ENCODE measurements at places on chromosomes 3 and 15.

DNA sequence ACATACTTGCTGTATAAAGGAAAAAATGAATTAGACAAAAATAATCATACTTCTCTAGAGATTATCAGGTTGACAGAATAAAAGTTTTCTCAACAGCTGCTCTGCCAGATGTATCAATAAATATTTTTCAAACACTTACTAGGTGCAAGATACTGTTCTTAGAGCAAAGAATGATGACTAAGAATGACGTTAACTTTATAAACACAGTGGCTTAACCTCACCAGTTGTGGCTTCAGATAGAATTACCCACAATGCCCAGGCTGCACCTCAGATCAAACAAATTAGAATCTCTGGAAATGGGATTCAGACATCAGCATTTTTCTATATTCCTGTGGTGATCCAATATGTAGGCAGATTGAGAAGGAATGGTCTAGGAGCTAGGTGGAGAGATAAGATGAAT, 422.4 kb upstream of the ATP11B start:
- no peak for DNase-seq
- H3K4me3 ChIP-seq: no peak overlapping the region
- H3K27me3 ChIP-seq: no peaks in the 10 kb centered on the region
- H3K36me3 ChIP-seq: no peaks in the 10 kb centered on the region

GRCh38 chr3:42709621-42710020, 7.0 kb upstream of the HHATL start:
- no peak for DNase-seq
- no peak overlapping the region for H3K4me3 ChIP-seq
- no peaks in the 10 kb centered on the region for H3K36me3 ChIP-seq
- H3K27me3 ChIP-seq: no peaks in the 10 kb centered on the region

- no peaks in the 10 kb centered on the region for H3K27me3 ChIP-seq
- DNase-seq: no peak
- no peaks in the 10 kb centered on the region for H3K36me3 ChIP-seq
- no peak overlapping the region for H3K4me3 ChIP-seq
- no peak overlapping the region for H3K27ac ChIP-seq
Measured at GRCh38 chr3:122299215-122299614, 25.8 kb upstream of the CSTA start.

DNA sequence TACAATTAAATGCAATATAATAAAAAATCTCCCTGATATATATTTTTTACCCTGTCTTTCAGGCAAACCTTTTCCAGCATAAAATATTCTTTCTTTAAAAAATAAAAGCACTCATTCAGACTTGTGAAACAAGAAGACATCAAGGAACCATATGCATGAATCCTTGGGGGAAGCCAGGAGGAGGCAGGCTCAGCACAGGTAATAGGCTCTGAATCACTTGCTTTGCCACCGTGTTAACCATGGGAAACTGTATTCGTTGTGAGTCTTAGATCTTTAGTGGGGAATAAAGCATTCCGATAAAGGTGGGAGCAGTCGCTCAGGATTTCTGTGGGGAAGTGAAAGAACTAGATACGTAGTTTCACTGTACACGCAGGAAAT, 42.4 kb downstream of the FBN1 start:
- no peaks in the 10 kb centered on the region for H3K36me3 ChIP-seq
- peaks cover 10% of the 10 kb centered on the region for H3K4me1 ChIP-seq
- no peaks in the 10 kb centered on the region for H3K27me3 ChIP-seq
- H3K27ac ChIP-seq: no peak overlapping the region

DNA sequence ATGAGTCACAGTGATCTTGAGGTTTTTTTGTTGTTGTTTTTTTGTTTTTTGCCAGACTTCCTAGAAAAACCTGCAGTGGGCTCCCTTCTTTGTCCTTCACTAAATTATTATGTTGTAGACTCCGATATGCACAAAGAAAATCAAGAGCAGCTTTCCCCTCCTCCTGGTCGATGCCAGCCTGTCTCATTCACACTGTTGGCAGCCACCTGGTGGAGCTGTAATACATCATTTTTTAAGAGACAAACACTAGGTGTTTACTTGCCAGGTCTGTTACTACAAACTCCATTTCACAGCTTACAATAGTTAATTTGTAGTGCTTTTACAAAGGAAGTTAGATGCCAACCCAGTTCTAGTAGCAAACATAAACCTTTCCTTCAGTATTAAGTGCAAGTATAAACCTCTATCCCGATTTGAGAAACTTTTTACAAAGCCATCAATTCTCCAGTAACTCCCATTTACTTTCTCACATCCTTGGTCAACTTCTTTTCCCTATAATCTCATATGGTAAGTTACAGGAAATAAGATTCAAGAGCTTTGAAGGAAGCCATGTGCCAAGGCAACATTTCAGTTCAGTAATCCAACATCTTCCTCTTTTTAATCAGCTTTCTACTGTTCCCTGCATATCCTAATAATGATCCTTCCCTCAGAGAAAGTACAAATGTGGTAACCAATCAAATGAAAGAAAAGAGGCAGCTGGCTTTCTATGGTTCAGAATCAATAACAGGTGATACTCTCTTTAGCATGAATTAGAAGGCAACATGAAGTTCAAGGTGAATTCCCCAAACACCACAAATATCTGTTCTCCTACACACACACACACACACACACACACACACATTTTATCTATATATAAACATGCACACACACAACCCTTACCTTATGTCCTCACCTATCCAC, 14.0 kb downstream of the AAGAB start:
- H3K27ac ChIP-seq: no peak overlapping the region
- no peak for DNase-seq
- H3K36me3 ChIP-seq: no peaks in the 10 kb centered on the region
- no peaks in the 10 kb centered on the region for H3K27me3 ChIP-seq
- H3K4me3 ChIP-seq: no peak overlapping the region
- peaks cover 17% of the 10 kb centered on the region for H3K4me1 ChIP-seq

DNA sequence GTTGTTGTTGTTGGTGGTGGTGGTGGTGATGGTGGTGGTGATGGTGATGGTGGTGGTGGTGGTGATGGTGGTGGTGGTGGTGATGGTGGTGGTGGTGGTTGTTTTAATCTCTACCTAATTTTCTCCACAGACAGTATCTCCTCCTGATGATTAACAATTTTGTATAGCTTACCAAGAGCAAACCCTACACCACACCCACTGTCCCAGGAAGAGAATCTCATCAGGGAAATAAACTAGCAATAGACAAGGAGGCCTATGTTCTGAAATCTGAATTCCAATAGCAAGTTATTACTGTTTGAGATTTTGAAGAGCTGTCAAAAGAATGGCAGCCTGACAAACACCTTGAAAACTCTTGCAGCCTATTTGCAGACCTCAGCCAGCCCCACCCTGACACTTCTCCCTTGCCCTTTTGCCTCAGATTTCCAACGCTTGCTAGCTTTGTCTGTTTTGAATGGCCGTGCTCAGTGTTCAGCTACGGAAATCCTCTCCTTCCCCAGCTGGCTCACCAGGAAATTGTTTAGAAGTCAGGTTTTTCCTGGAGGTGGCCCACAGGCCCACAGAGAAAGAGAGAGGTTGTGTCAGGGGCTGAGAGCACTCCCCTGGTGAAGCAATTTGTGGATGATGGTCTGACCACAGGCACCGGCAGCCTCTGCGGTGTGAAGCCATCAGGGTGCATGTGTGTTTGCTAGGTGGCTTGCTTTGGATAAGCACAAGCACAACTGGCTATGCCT, 101.6 kb downstream of the MAGI1 start:
- H3K36me3 ChIP-seq: no peaks in the 10 kb centered on the region
- H3K27me3 ChIP-seq: no peaks in the 10 kb centered on the region
- DNase-seq: peak; percentile 62
- peaks cover 38% of the 10 kb centered on the region for H3K4me1 ChIP-seq

- peak; percentile 93 for DNase-seq
- peaks cover 15% of the 10 kb centered on the region for H3K27me3 ChIP-seq
- no peak within 1 kb of the TSS for H3K27ac ChIP-seq
- H3K36me3 ChIP-seq: no peaks in the 10 kb centered on the region
Measured at GRCh38 chr3:151085227-151085888, at the start of gene MED12L. Gene MED12L (plus strand): TSS chr3:151085664. CDS start chr3:151086927, 1,263 bp downstream.

- H3K4me1 ChIP-seq: no peaks in the 10 kb centered on the region
- H3K4me3 ChIP-seq: no peak overlapping the region
- no peak overlapping the region for H3K27ac ChIP-seq
- no peaks in the 10 kb centered on the region for H3K36me3 ChIP-seq
Measured at GRCh38 chr3:95387242-95388021, 1324.6 kb downstream of the NSUN3 start.

GRCh38 chr3:114857299-114857701, 289.8 kb downstream of the ZBTB20 start:
- DNase-seq: no peak
- H3K4me3 ChIP-seq: no peak overlapping the region
- no peaks in the 10 kb centered on the region for H3K36me3 ChIP-seq
- no peak overlapping the region for H3K27ac ChIP-seq

DNA sequence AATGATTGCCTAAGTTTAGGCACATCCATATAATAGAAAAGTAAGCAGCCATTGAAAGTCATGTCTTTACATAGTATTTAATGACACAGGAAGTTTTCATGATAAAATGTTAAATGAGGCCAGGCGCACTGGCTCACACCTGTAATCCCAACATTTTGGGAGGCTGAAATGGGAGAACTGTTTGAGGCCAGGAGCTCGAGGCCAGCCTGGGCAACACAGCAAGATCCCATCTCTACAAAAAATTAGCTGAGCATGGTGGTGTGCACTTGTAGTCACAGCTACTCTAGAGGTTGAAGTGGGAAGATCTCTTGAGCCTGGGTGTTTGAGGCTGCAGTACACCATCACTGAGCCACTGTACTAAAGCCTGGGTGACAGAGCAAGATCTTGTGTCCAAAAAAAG, 59.4 kb downstream of the SETMAR start:
- DNase-seq: no peak
- no peaks in the 10 kb centered on the region for H3K4me1 ChIP-seq
- H3K27ac ChIP-seq: no peak overlapping the region
- H3K36me3 ChIP-seq: no peaks in the 10 kb centered on the region
- H3K4me3 ChIP-seq: no peak overlapping the region

GRCh38 chr3:16086690-16087089, 87.8 kb upstream of the GALNT15 start:
- peak; percentile 5 for DNase-seq
- no peak overlapping the region for H3K27ac ChIP-seq
- H3K4me1 ChIP-seq: no peaks in the 10 kb centered on the region
- no peaks in the 10 kb centered on the region for H3K27me3 ChIP-seq
- no peak overlapping the region for H3K4me3 ChIP-seq

DNA sequence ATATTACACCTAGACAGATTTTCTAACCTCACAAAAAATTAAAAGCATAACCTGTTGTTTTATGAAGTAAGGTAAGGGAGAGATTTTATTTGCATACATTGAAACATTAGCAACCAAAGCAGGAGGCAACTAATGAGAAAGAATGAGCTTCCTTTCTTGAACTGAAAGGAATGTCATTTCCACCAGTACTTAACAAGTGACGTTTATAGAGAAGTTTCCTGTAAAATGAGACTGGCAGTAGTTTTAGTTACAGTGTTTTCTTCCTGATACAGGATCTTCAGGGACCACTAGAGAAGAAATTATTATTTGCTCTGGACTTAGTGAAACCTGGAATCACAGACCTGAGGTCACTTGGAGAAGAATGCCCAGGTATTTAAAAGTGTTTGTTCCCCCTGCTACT, 27.4 kb upstream of the FRMD5 start:
- no peaks in the 10 kb centered on the region for H3K27me3 ChIP-seq
- no peak for DNase-seq
- no peaks in the 10 kb centered on the region for H3K36me3 ChIP-seq

DNA sequence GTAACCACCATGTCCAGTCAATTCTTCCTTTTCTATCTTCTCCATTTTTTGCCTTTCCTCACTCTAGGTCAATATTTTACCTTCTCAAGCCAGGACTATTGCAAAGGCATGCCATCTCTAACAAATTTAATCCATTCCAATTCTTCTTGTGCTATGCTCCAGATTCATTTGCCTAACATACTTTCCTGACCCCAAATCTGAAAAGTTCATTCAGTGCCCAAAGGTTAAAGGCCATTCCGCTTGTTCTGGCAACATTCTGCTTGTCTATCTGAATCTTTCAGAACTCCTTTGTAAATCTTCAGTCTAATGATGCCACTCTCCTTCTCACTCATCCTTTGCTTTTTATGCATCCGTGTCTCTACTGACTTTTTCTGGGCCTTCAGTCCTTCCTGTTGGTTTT, 15.6 kb downstream of the THAP10 start:
- DNase-seq: no peak
- no peaks in the 10 kb centered on the region for H3K4me1 ChIP-seq
- no peaks in the 10 kb centered on the region for H3K27me3 ChIP-seq
- no peaks in the 10 kb centered on the region for H3K36me3 ChIP-seq
- no peak overlapping the region for H3K4me3 ChIP-seq

- H3K27ac ChIP-seq: no peak overlapping the region
- no peaks in the 10 kb centered on the region for H3K36me3 ChIP-seq
- no peak for DNase-seq
Measured at GRCh38 chr3:152257563-152258035, 11.1 kb upstream of the MBNL1 start.

- no peaks in the 10 kb centered on the region for H3K36me3 ChIP-seq
- no peak overlapping the region for H3K4me3 ChIP-seq
- no peaks in the 10 kb centered on the region for H3K27me3 ChIP-seq
- no peaks in the 10 kb centered on the region for H3K4me1 ChIP-seq
- no peak for DNase-seq
Measured at GRCh38 chr3:5116538-5116937, 5.6 kb upstream of the ARL8B start.

- H3K4me3 ChIP-seq: no peak overlapping the region
- peaks cover 7% of the 10 kb centered on the region for H3K4me1 ChIP-seq
- no peak overlapping the region for H3K27ac ChIP-seq
- H3K27me3 ChIP-seq: peaks cover 4% of the 10 kb centered on the region
- DNase-seq: no peak
Measured at GRCh38 chr15:29142129-29142747, 127.4 kb downstream of the NSMCE3 start.

- H3K27me3 ChIP-seq: no peaks in the 10 kb centered on the region
- DNase-seq: no peak
- no peaks in the 10 kb centered on the region for H3K36me3 ChIP-seq
- H3K27ac ChIP-seq: no peak overlapping the region
Measured at GRCh38 chr3:24462737-24463136, 31.9 kb downstream of the THRB start.

- no peaks in the 10 kb centered on the region for H3K4me1 ChIP-seq
- DNase-seq: no peak
- no peak overlapping the region for H3K4me3 ChIP-seq
- H3K27ac ChIP-seq: no peak overlapping the region
- H3K27me3 ChIP-seq: no peaks in the 10 kb centered on the region
Measured at GRCh38 chr3:26191556-26191955, 401.7 kb downstream of the OXSM start.

GRCh38 chr15:99126930-99127329, 22.1 kb downstream of the SYNM start:
- H3K36me3 ChIP-seq: no peaks in the 10 kb centered on the region
- H3K27ac ChIP-seq: no peak overlapping the region
- H3K4me3 ChIP-seq: no peak overlapping the region
- no peak for DNase-seq
- peaks cover 10% of the 10 kb centered on the region for H3K4me1 ChIP-seq
- H3K27me3 ChIP-seq: no peaks in the 10 kb centered on the region

DNA sequence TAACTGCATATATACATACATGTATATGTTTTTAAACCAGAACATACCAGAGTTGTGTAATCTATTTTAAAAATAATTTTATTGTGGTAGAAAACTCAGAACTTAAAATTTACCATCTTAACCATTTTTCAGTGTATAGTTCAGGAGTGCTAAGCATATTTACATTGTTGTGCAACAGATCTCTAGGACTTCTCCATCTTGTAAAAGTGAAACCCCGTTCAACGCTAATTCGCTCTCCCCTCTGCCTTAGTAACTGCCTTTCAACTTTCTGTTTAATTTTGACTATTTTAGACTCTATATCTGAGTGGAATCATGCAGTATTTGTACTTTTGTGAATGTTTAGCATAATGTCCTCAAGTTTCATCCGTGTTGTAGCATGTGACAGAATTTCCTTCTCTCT, 51.8 kb upstream of the SSR3 start:
- no peak overlapping the region for H3K27ac ChIP-seq
- H3K4me1 ChIP-seq: peaks cover 9% of the 10 kb centered on the region
- no peak overlapping the region for H3K4me3 ChIP-seq
- peaks cover 22% of the 10 kb centered on the region for H3K27me3 ChIP-seq
